Cardiac muscle cell (in vitro differentiated cells and primary cell): ENCODE measurements at places on chromosomes 6 and 20. TPM values are rescaled to one million over a fixed set of nuclear protein-coding genes. Genes with fewer than 3 reads are reported as not detected.

DNA sequence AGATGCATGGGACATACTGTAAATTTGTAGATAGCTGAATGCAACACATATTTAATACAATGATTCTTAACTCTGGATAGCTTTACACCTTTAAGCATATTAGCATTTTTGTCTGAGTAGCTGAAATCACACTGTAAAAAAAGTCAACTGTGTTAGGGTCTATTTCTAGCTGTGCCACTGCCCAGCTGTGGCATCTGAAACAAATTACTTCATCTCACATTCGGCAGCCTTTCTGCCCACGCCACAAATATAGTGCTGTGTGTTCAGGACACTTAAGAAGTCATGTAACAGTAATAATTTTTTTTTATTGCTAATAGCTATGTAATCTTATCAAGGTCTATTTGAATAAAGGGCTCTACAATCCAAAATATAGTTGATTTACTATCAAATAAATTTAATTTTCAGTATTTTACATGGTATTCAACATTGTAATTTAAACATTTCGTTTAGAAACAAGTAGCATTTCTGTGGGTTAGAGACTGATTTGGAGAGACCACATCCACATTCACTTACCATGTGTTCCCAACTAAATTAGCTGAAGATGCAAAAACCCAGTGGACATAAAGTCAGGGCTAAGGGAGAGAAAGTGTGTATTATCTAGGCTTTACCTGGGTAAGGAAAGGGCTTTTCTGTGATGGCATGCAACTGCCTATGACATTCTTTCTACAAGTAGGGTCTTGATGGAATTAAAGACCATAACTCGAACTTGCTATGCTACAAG is 276.7 kb downstream of the PLCB1 start:
- no peak for DNase-seq

- no peak for DNase-seq
Measured at GRCh38 chr20:31861135-31861384, 9.3 kb downstream of the DUSP15 start.

DNA sequence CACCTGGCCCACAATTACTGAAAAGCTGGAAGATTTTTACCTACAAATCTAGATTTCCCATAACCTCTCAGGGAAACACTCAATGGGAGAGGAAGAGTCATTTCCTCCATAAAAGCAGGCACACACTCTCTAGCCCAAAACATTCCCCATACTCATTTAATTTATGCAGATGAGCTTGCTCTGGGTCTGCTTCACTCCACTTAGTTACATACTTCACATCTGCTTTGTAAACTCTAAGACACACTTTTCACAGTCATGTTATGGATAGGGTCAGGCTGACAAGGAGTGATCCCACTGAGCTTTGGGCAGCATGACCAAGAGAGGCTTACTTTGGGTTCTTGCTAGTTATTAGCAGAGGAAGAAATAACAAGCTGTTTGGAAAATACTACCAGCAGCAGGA is 27.4 kb downstream of the TRPC4AP start:
- no peak for DNase-seq

- no peak for DNase-seq
Measured at GRCh38 chr6:148892247-148892646, 145.4 kb downstream of the UST start.

DNA sequence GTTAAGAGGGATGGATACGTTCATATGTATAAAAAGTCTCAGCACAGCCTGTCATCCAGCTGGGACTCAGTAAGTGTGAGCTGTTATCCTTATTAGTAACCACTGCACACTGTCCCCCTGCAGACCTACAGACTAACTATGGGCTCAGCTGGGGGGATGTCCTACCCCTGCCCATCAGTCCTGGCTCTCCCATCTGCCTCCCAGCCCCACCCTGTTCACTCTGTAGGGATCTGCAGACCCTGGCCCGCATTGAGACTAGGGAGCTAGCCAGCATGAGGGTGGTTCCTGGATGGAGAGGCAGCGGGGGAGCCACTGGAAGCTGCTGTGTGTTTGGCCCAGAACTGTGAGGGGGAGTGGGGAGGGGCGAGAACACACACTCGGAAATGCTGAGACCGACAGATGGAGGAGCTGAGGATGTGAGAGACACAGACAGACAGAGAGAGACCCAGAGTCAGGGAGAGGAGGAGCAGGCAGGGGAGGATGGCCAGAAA is 17.1 kb downstream of the XKR7 start:
- no peak for DNase-seq

DNA sequence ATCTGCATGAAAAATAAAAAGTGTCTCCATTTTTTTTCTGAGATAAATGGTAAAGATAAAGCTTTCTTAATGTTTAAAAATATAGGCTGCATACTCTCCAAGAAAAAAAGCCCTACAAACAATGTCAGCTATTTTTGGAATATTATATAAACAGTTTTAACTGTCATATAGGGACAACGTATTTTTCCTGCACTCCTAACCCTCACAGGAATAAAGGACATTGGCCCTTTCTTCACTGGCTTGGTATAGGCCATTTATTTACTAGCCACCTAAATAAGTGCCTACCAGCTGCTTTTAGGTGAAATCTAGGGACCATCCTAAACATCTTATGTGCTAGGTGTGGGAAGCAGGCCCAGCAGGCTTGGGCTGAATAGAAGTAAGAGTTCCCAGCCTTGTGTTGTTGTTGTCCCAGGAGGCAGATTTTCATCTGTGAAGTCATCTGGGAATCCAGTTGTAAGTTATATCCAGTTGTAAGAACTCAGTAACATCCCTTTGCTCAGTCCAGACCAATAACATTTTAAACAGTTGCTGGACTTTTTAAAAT is 21.3 kb downstream of the FOXO3 start:
- no peak for DNase-seq

DNA sequence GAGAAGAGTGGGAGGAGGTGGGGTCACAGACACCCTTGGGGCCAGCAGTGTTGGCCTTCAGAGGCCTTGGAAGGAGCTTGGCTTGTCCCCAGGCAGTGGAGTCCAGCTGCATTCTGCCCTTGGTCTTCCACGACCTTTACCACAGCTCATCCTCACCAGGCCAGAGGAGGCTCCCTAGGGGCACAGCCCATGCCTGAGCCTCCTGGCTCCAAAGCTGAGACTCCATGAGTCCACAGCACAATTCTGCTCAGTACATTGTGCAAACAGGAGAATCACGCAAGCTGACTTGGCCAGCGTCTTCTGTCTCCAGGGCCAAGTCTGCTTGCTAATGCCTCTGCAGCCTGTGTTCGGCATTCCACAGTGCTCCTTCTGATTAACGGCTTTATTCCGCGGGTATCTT is 337.2 kb downstream of the SMOC2 start:
- peak; percentile 52 for DNase-seq

DNA sequence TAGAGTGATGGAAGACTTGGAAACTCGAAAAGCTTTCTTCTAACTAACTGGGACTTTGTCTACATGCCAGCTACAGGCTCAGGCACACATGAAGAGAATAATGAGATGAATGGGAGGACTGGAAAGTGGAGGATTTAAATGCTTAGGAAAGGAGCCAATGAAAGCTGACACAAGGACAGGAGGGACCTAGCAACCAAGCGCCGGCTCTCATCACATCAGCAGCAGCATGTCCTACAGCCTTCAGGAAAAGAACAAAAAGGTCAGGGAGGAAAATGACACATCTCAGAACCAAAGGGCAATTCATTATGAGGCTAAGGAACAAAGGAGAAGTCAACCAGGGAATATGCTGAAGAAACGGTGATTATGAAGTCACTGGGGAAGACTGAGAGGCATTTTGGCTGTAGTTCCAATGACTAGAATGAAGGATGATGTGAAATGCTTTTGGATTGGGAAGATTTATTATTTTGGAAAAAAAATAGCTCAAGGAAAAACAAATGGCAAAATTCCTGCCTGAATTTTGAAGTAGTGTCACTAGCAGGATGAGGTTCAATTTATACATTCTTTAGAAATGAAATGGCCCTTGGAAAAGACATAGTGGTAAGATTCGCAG is 5.7 kb downstream of the BACH2 start:
- DNase-seq = no peak

DNA sequence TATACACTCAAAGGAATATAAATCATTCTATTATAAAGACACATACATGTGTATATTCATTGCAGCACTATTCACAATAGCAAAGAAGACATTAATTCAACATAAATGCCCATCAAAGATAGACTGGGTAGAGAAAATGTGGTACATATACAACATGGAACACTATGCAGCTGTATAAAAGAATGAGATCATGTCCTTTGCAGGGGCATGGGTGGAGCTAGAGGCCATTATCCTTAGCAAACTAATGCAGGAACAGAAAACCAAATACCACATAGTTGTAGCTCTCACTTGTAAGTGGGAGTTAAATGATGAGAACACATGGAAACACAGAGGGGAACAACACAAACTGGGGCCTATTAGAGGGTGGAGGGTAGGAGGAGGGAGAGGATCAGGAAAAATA is 121.0 kb upstream of the LOC128125822 start:
- no peak for DNase-seq

GRCh38 chr20:9108260-9108659 is 39.4 kb downstream of the PLCB4 start:
- DNase-seq = no peak

- no peak for DNase-seq
Measured at GRCh38 chr20:53748176-53748575, 154.5 kb upstream of the ZNF217 start.

GRCh38 chr6:1123386-1124375 is 188.2 kb upstream of the FOXQ1 start:
- DNase-seq = no peak

DNA sequence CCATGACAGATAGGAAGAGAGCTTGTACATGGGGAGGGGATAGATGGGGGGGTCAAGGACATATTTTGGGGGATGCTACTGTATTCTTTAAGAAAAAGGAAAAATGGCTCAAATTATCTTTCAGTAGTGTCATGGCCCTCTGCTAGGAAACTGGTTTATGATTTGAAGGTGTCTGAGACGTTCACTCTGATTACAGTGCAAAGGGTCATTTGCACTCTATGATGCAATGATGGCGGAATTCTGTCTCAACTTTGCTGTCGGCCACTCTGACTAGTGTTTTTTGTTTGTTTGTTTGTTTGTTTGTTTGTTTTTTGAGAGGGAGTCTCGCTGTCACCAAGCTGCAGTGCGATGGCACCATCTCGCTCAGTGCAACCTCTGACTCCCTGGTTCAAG is 180.0 kb downstream of the SOX4 start:
- DNase-seq = no peak

DNA sequence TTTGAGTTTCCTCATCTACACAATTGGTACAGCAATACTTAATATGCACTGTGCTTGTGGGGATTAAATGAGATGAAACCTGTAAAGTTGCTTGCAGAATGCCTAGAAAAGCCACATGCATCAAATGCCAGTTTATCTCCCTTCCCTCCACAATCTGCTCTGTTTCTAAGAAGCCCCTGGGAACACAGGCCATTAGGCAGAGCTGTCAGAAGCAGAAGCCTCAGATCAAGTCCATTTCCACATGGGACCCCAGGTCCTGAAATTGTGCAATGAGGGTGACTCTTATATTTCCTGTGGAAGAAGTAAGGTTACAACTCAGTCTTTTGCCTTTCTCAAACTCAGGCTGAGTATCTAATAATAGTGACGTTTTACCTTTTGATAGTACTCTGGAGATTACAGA is 737.4 kb downstream of the KIF16B start:
- DNase-seq = no peak

DNA sequence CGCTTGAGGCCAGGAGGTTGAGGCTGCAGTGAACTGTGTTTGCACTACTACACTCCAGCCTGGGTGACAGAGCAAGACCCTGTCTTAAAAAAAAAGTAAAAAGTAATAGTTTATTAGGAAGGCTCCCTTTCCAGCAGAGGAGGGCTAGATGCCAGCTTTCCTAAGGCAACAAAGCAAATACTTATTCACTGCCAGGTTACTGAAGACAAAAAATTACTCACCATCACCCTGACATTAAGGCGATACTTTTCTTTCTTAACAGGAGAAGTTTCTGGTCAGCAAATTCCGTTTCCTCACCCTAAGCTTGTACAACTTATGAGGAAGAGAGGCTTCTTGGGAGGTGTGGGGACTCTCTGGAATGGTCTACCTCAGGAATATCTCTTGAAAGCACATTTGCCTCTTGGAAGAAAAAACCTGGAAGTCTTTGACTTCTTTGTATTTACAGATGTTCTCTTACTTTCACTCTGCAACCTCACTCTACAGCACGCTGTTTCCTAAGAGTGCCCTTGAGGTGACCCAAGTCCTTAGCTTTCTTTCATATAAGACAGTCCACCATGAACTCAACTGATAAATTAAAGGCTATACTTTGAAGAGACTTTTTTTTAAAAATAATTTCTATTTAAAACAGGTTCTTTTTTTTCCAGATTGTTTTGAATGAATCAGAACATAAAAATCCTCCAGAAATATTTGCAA is 52.9 kb upstream of the TRAF3IP2 start:
- no peak for DNase-seq

GRCh38 chr6:168333039-168333438 is 13.5 kb upstream of the DACT2 start:
- no peak for DNase-seq

DNA sequence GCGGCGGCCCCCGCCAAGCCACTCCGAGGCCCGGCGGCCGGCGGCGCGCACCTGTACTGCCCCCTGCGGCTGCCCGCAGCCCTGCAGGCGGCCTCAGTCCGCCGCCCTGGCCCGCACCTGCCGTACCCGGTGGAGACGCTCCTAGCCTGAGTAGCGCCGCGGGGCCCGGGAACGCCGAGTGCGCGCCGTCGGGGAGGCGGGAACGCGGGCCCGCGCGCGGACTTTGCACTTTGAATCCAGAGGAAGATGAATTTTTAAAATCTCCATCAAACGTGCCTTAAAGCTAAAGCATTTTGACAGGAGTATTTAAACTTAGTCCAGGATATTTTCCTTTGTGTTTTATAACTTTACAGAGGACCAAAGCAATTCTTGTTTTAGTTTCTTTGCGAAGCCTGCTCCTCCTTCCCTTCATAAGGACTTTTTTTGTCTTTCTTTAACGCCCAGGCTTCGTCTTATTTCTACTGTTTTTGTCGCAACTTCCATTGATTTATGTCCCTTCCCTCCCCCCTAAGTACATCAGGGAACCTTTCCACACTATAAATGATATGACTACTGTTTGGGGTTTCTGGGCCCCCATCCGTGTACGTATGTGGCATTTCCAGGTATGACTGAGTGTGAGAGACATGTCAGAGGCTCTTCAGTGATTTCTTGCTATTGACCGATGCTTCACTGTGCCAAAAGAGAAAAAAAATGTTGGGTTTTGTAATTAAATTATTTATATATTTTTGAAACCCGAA is 2.0 kb downstream of the FOXQ1 start:
- no peak for DNase-seq

GRCh38 chr20:46826343-46826984 is 68.2 kb upstream of the EYA2 start:
- DNase-seq = no peak

GRCh38 chr6:158211273-158212055 is 43.3 kb downstream of the GTF2H5 start:
- peak; percentile 40 for DNase-seq

- DNase-seq = peak; percentile 57
Measured at GRCh38 chr6:137944793-137945498, 77.9 kb downstream of the TNFAIP3 start.

- peak; percentile 59 for DNase-seq
Measured at GRCh38 chr6:99151634-99152346, 197.7 kb downstream of the FAXC start.

Gene LAMA4
- total RNA-seq = 155 and 304 TPM in 2 replicates

Gene SHLD1
- total RNA-seq = 3.4 and 5.2 TPM in 2 replicates

Gene MCCD1
- not detected in 2 replicates for total RNA-seq

Gene ID4
- 196 and 265 TPM in 2 replicates for total RNA-seq

Gene DUSP15
- 20.3 and 23.6 TPM in 2 replicates for total RNA-seq

Gene SLC17A3
- not detected in 2 replicates for total RNA-seq

Gene RSPH3
- 8.8 and 13.8 TPM in 2 replicates for total RNA-seq
